ENCODE measurements at places on chromosomes 5 and 9. TPM values are rescaled to one million over a fixed set of nuclear protein-coding genes. Genes with fewer than 3 reads are reported as not detected.

PCDHGA3 gene
- 1.7 TPM for total RNA-seq

GABRG2 gene
- not detected for total RNA-seq

LCN10 gene
- 1.1 TPM for total RNA-seq

DNA sequence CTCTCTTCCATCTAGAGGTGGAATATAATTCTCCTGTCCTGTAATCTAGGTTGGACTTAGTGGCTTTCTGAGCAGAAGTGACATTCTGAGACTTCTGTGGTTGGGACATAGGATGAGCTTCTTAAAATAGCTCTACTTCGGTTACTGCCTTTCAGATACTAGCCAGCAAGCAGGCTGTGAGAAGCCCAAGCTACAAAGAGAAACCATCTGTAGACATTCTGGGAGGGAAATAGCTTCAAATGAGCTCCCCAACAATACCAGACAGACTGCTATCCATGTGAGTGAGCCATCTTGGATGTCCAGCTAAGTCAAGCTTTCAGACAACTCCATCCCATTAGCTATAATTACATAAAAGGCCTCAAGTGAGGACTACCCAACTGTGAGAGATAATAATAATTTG lies 568.9 kb downstream of the DMRTA1 start:
- no peak for DNase-seq

DNA sequence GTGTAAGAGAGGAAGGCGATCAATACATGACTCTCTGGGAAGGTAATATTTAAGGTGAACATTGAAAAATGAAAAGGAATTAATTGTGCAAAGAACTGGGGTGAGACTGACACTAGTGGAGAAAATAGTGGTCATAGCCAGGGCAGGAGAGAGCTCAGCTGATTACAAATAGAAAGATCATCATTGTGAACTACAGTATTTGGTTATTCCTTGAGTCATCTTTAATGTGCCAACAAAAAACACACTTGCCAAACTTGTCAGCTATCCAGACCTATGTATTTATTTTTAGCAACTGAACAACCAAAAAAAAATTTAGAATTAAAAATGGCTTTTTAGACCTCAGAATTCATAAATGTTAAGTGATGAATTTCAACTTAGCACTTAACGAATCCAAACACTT lies 749.8 kb upstream of the CDH9 start:
- no peak for DNase-seq

Measured in Peyer's patch (tissue), 4 donors.